ENCODE measurements at places on chromosomes 2 and 18.

GRCh38 chr2:166627893-166628292 is 133.8 kb upstream of the SCN7A start:
- DNase-seq: no peak

DNA sequence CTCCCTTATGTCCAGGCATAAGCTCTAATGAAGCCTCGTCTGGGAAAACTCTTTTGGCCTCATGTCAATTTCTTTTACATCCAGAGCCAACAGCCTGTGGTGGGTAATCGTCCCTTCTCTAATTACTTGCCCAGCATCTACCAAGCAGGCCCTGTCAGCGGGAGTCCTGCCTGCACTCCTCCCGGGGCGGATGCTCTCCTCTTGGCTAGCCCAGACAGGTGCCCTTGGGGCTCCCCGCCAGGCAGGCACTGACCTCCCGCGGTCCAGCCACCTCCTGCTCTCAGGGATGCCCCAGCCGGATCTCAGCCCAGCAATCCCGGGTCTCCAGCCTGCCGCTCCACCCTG is 74.2 kb downstream of the NCAPH start:
- no peak for DNase-seq

DNA sequence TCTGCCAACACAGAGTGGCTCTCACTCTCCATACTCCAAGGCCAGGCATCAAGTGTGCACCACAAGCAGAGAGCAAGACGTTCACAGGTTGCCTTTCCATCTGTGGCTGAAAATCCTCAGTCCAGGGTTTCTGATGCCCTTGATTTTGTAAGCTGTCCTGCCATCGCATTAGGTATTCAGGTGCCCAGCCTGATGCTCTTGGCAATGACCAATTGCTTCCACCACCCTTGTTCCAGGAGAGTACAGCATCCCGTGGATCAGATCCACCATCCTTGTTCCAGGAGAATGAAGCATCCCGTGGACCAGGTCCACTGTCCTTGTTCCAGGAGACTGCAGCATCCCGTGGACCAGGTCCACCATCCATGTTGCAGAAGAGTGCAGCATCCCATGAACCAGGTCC is 133.4 kb upstream of the GPC1 start:
- no peak for DNase-seq

DNA sequence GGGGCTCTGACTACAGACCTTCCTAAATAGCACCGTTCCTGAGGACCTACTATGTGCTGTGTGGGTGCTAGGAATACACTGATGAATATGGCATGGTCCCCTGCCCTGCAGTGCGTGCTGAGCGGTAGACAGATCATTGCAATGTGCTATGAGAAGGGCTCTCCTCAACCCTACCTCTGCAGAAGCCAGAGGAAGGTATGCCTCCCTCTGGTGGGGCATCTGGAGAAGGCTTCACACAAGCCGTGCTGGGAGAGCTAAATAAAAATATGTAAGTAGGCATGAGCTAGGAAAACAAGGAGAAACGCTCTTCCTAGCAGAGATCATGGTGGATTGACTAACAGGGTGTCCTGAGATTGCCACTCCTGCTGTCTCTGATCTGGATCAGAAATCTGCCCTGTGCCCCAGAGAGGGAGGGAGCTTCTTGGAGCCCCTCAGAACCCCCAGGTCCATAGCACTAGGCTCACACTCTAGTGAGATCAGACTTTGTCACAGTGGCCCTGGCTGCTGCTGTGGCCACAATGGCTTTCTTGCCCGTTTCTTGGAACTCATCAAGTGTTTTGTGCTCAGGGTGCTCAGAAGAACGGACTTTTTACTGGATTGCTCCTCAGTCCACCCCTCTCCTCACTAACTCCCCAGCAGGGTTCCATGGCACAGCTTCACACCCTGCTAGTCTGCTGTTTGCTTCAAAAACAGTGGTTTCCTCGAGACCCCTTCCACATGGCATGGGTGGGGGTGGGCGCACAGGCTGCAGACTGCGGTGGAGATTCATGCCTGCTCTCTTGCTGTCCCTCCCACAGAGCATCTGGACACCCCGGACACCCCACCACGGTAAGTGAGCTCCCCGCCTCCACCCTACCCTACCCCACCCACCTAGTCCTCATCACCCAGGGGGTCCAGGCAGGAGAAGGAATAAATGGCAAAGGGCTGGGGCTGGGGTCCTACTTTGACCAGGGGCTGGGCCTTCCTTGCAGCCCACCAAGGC is 14.2 kb downstream of the SIGLEC15 start:
- no peak for DNase-seq

DNA sequence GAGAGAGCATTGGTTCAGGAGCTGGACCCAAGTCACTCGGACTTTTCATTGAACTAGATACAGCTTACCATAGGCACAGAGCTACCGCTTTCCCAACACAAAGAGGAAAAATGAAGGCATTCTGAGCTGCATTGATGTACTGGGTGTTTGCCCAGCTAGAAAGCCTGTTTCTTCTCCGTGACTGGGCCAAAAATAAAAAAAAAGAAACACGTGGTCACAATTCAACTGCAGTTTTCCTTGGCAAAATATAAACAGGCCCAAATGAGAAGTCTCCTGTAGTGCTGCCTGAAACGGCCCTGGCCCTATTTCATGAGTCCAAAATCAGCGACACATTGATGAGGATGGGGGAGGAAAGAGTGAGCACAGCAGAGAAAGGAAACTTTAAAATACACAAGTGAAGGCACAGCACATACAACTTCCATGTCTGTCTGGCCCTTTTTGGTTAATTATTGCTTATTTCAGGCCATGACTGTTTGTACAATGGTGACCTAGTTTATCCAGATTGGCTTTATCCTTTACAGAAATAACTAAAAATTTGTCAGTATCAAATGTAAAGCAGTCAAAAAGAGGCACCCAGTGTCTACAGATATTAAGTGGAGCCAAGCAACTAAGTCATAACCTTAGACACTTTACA is 179.7 kb downstream of the ICOS start:
- no peak for DNase-seq

DNA sequence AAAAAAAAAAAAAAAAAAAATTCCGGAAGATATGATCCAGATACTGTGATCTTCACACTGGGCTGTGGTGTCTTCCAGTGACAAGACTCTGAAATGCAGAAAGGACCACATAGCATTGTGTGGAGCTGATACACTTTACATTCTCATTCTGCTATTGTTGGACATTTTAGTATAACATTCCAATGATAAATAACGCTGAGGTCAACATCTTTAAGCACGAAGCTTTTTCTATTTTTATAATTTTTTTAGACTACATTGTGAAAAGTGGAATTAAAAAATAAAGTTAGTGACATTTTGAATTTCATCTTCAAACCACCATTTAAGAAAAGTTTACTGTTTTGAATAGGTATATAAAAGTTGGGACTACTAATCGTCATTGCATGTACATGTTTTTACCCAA is 62.7 kb downstream of the CDCA7 start:
- no peak for DNase-seq

DNA sequence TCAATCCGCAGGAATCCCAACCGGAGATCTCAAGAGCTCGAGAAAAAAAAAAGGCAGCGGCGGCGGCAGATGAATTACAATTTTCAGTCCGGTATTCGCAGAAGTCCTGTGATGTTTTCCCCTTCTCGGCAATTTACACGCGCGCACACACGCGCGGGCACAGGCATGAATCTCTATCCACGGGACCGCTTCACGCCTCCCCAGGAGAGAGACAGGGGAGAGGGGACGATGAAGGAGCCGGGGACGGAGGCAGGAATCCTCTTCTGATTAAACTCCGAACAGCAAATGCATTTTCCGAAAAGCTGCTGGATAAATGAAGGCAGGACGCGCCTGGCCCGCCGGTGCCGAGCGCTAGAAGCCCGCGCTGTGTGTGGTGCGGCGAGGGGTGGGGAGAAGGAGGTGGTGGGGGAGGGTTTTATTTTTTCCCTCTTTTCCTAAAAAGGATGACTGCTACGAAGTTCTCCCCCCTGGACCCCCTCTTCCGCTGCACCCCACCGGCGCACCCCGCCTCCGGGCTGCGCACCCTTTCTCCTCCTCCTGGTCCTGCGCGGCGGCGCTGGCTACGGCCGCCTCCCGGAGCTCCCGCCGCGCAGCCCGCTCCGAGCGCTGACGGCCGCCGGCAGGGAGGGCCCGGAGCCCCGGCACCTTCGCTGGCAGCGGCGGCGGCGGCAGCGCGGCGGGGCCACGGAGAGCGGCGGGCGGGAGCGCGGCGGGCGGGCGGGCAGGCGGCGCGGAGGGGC is at the start of gene BCL2:
Gene BCL2, minus strand, starts transcription at position 387 of the 740 bp plus-strand sequence.
- DNase-seq: no peak

DNA sequence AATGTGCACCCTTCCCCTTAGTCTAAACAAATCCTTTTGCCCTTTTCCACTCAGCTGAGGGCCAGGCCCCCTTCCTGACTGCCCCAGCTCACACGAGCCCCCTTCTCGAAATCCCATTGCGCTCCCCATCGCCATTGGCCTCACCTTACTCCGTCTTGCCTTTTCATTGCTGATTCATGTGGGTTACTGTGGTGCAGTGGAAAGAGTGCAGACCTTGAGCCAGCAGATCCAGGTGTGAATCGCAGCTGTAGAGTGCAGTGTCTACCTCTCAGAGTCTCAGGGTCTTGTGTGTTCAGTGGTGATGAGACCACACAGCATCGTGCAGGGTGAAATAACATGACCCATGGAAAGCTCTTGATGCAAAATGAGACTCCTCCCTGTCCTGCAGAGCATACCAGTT is 132.4 kb upstream of the APCDD1 start:
- no peak for DNase-seq

- no peak for DNase-seq
These were observed 326.8 kb downstream of the AKAIN1 start for GRCh38 chr18:4870177-4870773.

- DNase-seq: no peak
These were observed 217.0 kb downstream of the OSR1 start for GRCh38 chr2:19141234-19142004.

DNA sequence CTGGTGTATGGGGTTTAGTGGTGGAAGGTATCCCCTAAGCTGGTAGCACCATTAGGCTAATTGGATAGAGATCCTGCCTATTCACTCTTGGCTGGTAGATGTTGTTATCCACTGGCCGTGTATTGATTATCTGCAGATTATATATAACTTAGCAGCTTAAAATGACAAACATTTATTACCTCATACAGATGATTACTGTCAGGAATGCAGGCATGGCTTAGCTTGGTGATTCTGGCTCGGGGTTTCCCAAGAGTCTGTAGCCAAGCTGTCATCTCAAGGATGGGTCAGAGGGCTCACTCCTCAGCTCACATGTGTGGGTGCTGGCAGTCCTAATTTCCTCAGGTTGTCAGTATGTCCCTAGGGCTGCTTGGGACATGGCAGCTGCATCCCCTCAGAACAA is 465.8 kb downstream of the PARD3B start:
- no peak for DNase-seq

- DNase-seq: peak; percentile 56
These were observed 31.7 kb upstream of the UBXN4 start for GRCh38 chr2:135709992-135710391.

GRCh38 chr2:105803773-105804172 is 59.1 kb downstream of the NCK2 start:
- no peak for DNase-seq

DNA sequence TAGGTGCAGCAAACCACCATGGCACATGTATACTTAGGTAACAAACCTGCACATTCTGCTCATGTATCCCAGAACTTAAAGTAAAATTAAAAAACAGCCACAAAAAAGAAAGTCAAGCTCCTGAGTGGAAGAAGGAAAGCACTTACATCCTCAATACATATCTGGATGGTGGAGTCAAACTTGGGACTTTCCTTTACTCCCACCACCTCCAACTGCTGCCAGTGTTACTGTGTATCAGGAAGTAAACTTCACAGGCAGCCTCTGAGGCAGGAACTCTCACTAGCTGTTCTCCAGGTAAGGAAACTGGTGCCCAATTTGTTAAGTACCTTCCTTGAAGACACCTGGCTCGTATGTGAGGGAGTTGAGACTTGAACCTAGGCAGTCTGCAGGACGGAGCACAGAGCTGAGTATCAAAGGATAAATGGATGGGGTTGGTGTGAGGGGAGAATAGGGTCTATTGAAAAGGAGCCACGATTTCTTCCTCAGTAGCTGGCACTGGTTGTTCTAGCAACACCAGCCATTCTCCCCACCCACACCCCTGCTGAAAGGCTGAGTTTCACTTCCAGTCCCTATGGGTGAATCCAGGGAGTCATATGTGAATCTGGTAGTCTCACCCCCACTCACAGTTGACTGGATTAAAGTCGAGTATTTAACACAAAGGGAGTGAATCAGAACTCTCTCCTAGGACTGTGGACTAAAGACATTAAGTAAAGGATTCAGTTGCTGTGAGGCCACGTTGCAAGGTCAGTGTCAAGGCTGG is 50.0 kb upstream of the GPR39 start:
- no peak for DNase-seq
